ENCODE measurements at places on chromosomes 1 and 21. TPM values are rescaled to one million over a fixed set of nuclear protein-coding genes. Genes with fewer than 3 reads are reported as not detected.

DNA sequence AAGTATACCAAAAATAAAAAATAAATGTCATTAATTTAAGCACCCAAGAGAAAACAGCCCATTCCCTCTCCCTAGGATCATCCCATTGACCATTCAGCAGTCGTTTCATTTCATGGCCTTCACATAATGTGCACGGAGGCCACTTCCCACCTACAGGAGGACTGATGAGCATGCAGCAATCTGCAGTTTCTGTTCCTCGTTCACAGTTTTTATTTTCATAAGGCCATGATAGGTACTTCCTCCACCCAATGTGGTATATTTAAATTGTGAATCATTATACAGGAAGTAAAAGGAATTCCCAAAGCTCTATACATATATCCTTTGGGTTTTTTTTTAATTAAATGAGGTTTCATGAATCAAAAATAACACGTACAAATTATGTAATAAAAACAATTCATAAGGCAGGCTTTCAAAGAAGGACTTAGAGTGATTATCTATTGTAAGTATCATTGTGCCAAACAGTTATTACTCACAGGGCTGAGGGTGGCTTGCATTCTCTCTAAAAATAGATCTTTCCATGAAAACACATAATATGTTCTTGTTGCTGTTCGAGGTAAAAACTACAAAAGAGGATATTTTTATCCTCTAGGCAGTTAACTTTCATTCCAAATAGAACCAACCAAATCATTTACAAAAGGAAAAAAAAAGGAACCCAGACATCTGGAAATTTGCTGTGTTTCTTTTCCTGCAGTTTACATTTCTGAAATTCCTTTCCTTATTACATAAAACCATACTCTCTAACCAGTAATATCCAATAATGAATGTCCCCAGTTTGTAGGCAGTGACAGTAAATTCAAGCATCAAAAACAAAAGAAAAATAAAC is 27.5 kb upstream of the SLC44A3 start:
- DNase-seq, result peak; percentile 57

DNA sequence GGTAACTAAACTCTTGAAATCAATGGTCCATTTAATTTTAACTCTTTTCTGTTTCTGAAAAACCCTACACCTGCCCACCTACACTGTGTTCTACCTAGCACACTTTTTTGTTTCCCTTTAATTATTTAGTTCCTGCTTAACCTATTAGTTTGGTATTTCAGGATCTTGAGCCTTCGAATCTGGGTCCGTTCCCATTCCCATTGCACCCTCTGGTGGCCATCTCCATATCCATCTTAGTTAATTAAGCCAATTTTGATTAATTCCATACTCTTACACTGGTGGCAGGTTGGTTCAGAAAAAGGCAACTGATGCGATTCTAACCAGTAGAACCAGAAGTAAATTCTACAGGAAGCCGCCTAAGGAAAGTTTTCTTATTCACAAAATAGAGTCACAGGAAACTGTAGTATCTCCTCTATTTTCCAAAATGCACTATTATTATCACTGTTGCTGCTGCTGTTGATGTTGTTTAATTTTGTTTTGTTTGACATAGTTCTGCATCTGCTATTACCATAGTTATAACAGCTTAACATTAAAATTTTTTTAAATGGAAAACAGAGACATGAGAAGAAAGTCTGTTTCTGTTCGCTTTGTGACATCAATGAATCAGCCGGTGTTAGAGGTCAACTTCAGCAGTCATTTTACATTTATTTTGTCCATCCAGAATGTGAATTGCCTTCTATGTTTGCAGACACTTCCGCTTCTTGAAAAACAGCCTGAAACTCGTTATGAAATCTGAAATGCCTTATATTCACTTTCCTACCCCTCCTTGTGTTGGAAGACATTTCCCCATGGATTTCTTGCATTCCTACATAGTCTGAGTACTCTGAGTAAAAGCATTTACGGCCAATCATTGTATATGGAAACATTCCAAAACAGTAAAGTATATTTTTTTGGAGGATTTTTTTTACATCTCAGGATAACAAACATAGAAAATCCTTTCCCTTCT is 115.5 kb upstream of the NCAM2 start:
- DNase-seq, result peak; percentile 3

DNA sequence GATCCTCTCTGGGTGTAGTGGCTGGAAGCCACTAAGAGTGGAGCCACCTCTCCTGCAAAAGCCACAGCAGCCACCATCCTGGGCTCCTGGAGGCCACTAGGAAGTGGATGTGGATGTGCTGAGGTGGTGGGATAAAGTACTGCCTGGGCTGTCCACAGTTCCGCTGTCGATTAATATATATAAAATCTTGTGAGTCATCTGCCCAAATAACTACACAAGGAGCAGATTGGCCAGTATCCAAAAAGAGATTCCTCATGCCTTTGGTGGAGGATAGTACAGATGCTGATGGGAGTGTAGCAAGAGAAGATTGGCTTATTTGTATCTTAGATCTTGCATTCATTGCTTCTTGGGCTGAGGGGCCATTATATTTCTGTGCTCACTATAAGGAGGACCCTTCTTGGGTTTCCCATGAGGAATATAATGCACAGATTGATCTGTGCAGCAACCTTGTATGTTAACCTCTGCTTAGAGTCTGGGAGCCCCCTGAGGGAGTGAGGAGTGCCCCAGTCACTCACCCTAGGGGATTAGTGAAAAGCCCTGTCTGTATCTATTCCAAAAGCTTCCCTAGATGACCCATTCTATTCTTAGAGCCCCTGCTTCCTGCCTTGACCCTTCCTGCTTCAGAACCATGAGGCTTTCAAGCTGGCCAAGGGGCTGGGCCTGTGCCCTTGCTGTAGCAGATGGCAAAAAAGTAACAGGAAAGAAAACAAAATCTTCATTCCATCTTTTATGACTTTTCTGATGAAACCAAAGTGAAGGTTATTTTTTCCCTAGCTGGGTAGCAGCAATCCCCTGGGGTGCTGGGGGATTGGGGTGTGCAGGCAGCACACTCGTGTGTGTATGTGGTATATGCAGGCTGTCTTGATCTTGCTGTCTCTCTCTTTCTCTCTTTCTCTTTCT is 31.7 kb downstream of the RCSD1 start:
- DNase-seq, result no peak

DNA sequence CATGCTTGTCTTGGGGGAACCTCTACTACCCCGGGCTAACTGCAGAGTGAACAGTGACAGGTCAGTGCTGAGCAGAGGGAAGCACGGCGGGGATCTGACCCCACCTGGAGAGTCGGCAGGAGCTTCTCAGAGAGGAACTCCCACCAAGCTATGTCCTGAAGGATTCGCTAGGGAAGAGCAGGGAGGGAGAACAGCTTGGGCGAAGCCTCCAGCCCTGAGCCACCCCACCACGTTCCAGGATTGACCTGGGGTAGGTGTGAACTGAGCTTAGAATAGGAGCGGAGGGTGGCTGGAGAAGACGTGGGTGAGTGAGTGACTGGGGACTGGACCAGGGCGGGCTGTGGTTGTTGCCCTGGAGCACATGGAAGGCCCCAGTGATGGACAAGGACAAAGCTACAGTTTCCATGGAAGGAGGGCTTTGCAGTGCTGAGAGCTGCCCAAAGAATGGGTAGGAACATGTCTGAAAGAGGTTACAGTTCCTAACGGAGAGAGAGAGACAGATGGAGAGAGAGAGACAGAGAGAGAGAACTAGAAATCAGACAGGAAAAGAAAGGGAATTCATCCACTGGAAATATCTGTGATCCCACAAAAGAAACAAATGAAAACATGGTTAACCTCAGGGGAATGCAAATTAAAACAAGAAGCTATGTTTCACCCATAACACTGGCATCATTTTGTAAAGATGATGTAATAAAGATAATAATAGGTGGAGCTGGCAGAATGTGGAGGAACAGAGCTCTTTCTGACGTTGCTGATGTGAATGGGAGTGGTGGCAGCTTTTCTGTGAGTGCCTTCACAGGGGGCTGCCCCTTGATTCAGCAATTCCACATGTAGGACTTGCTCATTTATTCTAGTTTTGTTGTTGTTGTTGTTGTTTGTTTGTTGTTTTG is 17.2 kb downstream of the BSND start:
- no peak for DNase-seq

DNA sequence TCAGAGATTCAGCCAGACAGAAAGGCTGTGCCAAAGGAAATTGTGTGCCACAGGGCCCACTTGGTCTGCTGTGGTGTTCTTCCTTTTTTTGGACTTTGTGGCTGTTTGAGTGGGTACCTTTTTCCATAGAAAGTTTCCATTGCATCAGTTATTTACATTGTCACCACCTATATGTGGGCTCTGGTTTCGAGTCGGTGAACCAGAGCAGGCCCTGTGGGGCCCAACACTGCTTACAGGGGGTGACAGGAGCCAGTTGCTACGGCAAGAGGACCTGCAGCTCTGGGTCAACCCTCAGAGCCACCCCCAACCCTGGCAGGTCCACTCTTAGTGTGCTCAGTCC is 157.0 kb upstream of the EDN2 start:
- DNase-seq, result no peak

DNA sequence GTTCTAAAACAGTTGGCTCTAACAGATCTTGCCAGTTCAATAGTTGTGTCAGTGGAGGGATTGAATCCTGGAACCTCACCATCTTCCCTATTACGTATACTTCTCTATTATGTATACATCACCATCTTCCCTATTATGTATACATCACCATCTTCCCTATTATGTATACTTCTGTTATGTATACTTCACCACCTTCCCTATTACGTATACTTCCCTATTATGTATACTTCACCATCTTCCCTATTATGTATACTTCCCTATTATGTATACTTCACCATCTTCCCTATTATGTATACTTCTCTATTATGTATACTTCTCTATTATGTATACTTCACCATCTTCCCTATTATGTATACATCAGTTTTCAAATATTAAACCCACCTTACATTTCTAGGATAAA is 34.4 kb upstream of the HP1BP3 start:
- no peak for DNase-seq

- no peak for DNase-seq
Observed at GRCh38 chr1:181595234-181595633, 111.9 kb downstream of the CACNA1E start.

- DNase-seq, result no peak
Observed at GRCh38 chr1:162564762-162565218, 3.3 kb downstream of the UAP1 start.

The DENND2D gene
- 20.0 TPM for total RNA-seq

DNA sequence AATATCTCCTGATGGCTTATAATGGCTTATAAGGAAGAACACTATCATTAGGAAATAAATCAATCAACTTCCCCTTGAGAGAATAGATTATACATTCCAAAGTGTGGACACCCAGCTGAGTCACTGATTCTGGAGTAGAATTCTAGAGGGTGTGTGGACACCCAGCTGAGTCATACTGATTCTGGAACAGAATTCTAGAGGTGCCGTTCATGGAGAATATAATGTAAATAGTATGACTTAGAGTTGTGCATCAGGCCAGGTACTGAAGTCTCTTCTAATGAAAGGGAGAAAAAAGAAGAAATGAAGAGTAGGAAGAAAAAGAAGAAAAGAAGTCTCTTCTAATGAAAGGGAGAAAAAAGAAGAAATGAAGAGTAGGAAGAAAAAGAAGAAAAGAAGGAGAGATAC is 2.4 kb upstream of the USP33 start:
- DNase-seq, result peak; percentile 42

The KRTAP21-2 gene
- not detected for total RNA-seq

DNA sequence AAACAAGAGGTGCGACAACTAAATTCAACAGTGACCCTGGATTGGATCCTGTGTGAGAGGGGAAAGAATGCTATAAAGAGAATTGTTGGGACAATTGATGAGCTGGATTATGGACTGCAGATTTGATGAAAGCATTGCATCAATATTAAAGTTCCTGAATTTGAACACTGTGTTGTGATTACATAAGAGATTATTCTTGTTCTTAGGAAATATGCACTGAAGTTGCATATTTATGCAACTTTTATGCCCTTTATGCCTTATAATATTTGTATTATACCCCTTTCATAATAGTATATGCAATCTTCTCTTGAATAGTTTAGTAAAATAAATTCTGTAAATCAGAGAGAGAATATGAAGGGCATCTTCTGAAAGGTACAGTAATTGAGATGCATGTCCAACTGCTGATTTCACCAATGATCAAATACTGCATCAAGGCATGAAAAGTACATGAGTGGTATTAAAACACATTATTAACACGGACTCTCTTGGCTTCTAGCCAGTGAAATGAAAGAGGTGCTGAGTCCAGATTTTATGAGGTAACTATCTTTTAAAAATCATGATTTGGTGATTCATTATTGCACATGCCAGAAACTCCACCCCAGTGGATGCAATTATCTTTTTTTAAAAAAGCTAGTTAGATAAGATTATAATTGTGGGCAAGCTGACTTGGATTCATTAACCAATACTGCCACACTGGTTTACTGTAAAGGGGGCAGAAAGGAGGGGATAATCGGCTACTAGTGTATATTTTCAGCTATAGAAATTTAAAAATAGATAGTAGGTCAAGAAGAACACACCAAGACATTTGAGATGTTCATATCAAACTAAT is 19.9 kb upstream of the LPAR3 start:
- DNase-seq, result no peak

- no peak for DNase-seq
Observed at GRCh38 chr1:91133248-91133647, 111.4 kb upstream of the ZNF644 start.

- no peak for DNase-seq
Observed at GRCh38 chr1:71461416-71461815, 380.6 kb upstream of the ZRANB2 start.

- no peak for DNase-seq
Observed at GRCh38 chr1:195738966-195739650, 869.1 kb downstream of the KCNT2 start.

The CYP4A22 gene
- total RNA-seq, result not detected

The AXDND1 gene
- 0.64 TPM for total RNA-seq

The ANGPTL1 gene
- 0.59 TPM for total RNA-seq

The GJA5 gene
- total RNA-seq, result not detected

- no peak for DNase-seq
Observed at GRCh38 chr1:220999872-221000863, 120.9 kb downstream of the HLX start.

The PCBP3 gene
- 0.78 TPM for total RNA-seq

DNA sequence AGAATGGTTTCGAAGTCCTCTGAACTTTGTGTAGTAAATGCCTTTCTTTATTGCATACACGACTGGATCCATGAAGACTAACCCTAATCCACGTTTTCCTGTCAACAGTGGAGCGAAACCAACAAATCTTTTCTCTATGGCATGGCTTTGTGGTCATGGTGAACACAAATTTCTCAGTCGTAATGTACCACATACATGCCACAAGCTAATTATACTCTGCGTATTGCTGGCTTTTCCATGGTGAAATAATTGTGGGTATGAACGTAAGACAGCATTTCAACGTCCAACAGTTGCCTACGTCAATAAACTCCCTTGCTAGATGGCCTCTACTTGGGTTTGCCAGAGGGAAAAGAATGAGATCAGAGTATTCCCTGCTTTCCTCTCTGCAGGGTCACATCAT is 27.5 kb downstream of the INTS7 start:
- DNase-seq, result no peak

The CLSTN1 gene
- 93.2 TPM for total RNA-seq

The C8B gene
- not detected for total RNA-seq

DNA sequence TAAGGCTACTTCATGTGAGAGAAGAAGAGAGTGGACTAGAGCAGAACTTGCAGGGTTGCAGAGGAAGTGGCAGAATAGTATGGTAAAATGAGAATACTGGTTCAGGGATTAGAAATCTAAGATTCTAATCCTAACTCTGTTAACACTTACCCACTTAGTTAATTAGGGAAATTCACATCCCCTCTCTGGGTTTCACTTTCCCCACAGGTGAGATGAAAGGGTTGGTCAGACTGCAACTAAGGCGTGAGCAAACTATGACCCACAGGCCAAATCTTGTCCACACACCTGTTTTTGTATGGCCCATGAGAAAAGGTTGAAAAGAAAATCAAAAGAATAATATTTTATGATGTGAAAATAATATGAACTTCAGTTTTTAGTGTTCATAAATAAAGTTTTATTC is 117.5 kb downstream of the MACF1 start:
- no peak for DNase-seq
